ENCODE measurements at places on chromosomes 2 and 18.

DNA sequence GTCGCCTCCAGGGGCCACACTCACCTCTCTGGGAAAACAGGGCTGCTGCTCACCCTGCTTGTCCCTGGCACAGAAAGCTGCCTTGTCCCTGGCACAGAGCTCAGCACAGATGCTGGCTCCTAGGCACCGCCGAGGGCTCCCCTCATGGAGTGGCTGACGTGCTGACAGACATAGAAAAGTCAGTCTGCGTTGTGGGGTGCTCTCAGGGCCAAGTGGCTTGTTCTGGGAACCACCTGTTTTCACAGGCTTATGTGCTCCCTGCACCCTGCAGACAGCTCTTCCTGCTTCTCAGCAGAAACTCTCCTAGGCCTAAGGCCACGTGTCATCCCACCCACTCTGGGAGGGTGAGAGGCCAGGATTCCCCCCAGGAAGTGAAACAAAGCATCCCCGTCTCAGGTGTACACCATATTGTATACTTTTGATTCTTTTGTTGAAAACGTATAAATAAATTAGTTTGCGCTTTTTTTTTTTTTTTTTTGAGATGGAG, 84.7 kb upstream of the TMEM200C start:
- no peak for DNase-seq

DNA sequence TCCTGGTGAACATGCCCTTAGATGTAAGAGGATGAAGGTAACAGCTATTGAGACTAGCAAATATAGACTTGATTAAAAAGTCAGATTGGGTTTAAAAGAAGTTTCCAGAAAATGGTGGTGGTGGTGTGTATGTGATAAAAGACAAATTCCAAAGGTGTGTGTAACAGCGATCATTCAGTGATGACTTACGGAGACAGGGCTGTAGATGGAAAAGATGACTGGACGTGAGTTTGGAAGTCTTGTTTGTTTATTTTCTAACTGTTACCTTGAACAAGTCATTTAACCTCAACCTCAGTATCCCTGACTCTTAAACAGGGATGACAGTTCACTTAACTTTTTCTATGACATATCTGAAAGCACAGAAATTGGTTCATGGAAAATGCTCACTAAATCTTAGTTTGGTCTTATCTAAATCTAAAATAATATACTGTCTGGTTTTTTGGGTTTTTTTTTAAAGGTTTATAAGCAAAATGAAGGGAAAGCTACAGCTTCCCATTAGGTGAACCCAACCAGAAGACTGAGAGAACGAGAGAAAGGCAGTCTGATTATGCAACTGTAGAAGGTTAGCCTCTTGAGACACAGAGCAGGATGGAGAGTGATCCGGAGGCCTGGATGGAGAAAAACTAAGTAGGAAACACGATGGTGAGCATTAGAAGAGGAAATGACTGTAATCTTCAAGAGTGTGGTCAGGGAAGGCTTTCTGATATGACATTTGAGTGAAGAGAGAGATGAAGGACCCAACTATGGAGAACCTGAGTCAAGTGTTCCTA, 71.9 kb downstream of the TCF4 start:
- no peak for DNase-seq

DNA sequence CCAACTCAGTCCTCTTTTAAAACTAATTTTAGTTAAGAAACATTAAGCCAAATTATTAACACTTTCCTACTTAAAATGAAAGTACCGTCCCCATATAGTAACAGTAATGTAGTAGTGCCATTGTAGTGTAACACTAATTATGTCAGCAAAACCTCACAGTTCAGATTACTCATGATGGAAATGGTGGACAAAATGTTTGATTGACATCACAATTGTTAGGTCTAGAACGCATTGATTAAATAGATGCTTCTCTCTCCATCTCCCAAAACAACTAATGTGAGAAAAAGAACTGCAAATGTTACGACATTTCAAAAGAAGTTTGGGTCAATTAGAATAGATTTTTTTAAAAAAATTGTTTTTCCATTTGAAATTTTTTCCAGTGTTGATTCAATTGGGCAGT, 1.2 kb upstream of the ATF2 start:
- DNase-seq, result peak; percentile 36

DNA sequence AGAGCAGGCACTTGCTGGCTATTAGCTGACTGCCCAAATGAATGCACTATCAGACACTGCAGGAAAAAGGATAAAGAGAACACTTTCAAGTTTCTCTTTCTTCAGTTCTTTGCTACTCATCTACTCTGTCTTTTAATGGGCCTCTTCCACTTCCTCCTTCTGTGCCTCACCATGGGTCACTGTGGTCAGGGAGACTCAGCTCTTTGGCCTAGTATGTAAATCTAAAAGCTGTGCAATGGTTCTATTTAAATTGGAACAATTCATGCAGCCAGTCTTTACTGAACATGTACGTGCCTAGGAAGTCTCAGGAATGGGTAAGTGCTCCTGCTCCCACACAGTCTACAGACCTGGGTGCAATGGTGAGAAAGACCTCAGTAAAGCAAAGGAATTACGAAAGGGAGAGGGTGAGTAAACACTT, 79.1 kb upstream of the DNMT3A start:
- no peak for DNase-seq

- DNase-seq, result no peak
Measured at GRCh38 chr2:231902598-231902997, 23.6 kb downstream of the NPPC start.

- peak; percentile 98 for DNase-seq
Measured at GRCh38 chr2:171434013-171434989, at the start of gene DCAF17. TSS of gene DCAF17 (plus strand) at chr2:171434226. CDS start at chr2:171434578, 352 bp downstream.

GRCh38 chr18:52948868-52949444, 609.0 kb downstream of the DCC start:
- no peak for DNase-seq

DNA sequence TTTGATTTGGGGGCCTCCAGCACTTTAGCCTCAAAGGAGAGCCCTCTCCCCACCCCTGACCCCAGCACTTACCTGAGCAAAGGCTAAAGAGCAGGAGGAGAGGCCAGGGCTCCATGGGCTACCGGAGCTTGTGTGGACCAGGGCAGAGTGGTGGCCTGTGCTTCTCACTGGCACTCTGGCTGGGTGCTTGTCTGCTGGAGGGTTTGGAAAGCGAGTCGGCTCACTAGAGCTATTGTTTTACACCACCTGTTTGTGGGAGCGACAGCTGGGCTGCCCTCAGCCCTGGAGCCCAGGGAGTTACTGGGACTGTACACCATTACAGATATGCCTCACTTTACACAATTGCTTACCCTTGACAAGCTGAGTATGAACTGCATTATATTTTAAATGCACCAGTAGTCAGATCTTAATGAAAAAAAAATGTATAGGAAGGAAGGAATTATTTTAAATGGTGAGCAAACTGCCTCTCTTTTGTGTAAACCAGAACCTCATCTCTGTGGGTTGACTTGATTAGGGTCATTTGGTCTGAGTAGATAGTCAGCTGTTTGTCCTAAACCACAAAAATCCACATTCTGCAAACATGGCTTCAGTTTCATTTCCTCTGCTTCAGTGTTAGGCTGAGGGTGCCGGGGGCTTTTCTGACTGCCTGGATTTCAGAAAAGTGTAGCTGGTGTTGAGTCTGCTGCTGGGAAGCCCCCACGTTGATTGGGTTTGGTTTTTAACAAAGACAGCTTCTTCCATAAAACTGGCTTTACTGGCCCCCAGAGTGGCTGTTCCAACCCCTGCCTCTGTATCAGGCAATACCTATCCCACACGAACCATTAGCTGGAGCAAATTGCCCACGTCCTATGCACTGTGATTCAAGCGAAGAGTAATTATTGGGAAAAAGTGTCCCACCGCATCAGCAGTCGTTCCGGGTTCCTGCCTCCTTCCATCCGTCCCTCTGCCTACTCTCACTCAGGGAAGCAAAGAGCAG, at the start of gene CHRNA1:
Gene CHRNA1, minus strand, starts transcription at position 193 of the 976 bp plus-strand sequence. Its CDS starts 78 bp downstream, at position 115.
- DNase-seq, result no peak

- DNase-seq, result no peak
Measured at GRCh38 chr2:16653799-16654198, 11.8 kb downstream of the CYRIA start.

All from activated CD4-positive, alpha-beta T cell treated with anti-CD3 and anti-CD28 coated beads, Interleukin-10, Interleukin-2, amounts not matched to agents 100 ng/mL and 50 ng/mL, durations not matched to agents 16 hours and 8 hours (primary cell).